ENCODE measurements at places on chromosomes 4 and X. TPM values are rescaled to one million over a fixed set of nuclear protein-coding genes. Genes with fewer than 3 reads are reported as not detected.

The CHRNA9 gene
- polyA plus RNA-seq, result not detected

The AFF2 gene
- polyA plus RNA-seq, result 0.34 TPM

The ADH4 gene
- polyA plus RNA-seq, result 29.3 TPM

The FOXR2 gene
- not detected for polyA plus RNA-seq

The PABPC5 gene
- 0.27 TPM for polyA plus RNA-seq

The PLS3 gene
- polyA plus RNA-seq, result 8.4 TPM

The STAP1 gene
- 0.45 TPM for polyA plus RNA-seq

The IL2 gene
- not detected for polyA plus RNA-seq

The ETDB gene
- not detected for polyA plus RNA-seq

The OTUD6A gene
- not detected for polyA plus RNA-seq

The C4orf50 gene
- 0.49 TPM for polyA plus RNA-seq

The HADH gene
- 113 TPM for polyA plus RNA-seq

The CHRDL1 gene
- 0.81 TPM for polyA plus RNA-seq

The RIBC1 gene
- 0.75 TPM for polyA plus RNA-seq

The CCKAR gene
- polyA plus RNA-seq, result 0.18 TPM

The RBM46 gene
- not detected for polyA plus RNA-seq

The HERC5 gene
- 2.9 TPM for polyA plus RNA-seq

The DNASE1L1 gene
- polyA plus RNA-seq, result 19.5 TPM

The PNMA6A gene
- not detected for polyA plus RNA-seq

The EGFL6 gene
- polyA plus RNA-seq, result not detected

The MRFAP1L1 gene
- polyA plus RNA-seq, result 58.5 TPM

The COL4A5 gene
- 16.6 TPM for polyA plus RNA-seq

The UPF3B gene
- 16.2 TPM for polyA plus RNA-seq

The KANTR gene
- polyA plus RNA-seq, result 4.5 TPM

The MAGEA11 gene
- not detected for polyA plus RNA-seq

The SLC35A2 gene
- polyA plus RNA-seq, result 28.4 TPM

The PABPC1L2B gene
- polyA plus RNA-seq, result not detected

The CT45A5 gene
- polyA plus RNA-seq, result not detected

The SPIN2B gene
- polyA plus RNA-seq, result 6.1 TPM

The NEK1 gene
- polyA plus RNA-seq, result 2.7 TPM

The MAGEC2 gene
- not detected for polyA plus RNA-seq

The PLP1 gene
- 7.6 TPM for polyA plus RNA-seq

The PRSS48 gene
- polyA plus RNA-seq, result not detected

The TRIM61 gene
- polyA plus RNA-seq, result 0.55 TPM

The P2RY4 gene
- 5.0 TPM for polyA plus RNA-seq

The PDCL2 gene
- polyA plus RNA-seq, result not detected

The WAS gene
- 1.1 TPM for polyA plus RNA-seq

The CXCL5 gene
- polyA plus RNA-seq, result not detected

The JAKMIP1 gene
- polyA plus RNA-seq, result 0.25 TPM

The PF4V1 gene
- not detected for polyA plus RNA-seq

The ENPEP gene
- 52.3 TPM for polyA plus RNA-seq

The LRIT3 gene
- polyA plus RNA-seq, result 0.04 TPM

The CYLC1 gene
- not detected for polyA plus RNA-seq

The BEND2 gene
- polyA plus RNA-seq, result not detected

The ARR3 gene
- polyA plus RNA-seq, result 1.0 TPM

The GPRIN3 gene
- 2.2 TPM for polyA plus RNA-seq

The PFKFB1 gene
- not detected for polyA plus RNA-seq

The SAGE1 gene
- not detected for polyA plus RNA-seq

The PCDH7 gene
- 1.9 TPM for polyA plus RNA-seq

The MAGEC1 gene
- polyA plus RNA-seq, result not detected

The RXFP1 gene
- not detected for polyA plus RNA-seq

The ATP8A1 gene
- polyA plus RNA-seq, result 5.1 TPM

The MAOA gene
- 180 TPM for polyA plus RNA-seq

The GPR101 gene
- polyA plus RNA-seq, result not detected

The SHROOM3 gene
- polyA plus RNA-seq, result 30.2 TPM

The APBB2 gene
- 19.8 TPM for polyA plus RNA-seq

The CEP135 gene
- 2.6 TPM for polyA plus RNA-seq

The IQCM gene
- not detected for polyA plus RNA-seq

Data from small intestine (tissue), 16 donors.